ENCODE measurements at places on chromosomes 7 and 10. TPM values are rescaled to one million over a fixed set of nuclear protein-coding genes. Genes with fewer than 3 reads are reported as not detected.

DNA sequence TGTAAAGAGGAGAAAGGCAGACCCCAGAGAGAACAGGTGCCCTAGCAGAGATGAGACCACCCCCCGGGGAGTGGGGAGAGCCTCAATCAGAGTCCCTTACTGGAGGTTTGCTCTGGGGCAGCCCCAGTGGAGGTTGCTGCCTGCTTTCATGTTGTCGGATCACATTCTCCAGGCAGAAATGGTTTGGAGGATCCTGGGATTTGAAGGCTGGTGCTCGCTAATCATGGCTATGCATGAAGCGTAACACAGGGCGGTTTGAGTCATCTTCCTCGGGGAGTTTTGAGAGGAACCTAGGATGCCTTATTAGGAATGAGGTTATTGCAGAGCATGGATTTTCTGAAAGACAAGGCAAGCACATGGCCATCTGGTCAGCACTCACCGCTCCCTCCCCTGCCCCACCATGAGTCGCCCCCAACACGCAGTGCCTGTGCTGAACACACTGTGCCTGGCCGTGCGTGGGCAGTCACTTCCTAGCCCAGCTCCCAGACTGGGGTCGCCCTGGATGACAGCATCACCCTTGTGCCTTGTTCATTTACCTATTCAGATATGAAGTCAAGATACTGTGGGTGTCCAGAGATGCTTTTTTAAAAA lies 319.9 kb downstream of the DPP6 start:
- peak; percentile 71 for DNase-seq

- DNase-seq, result peak; percentile 67
These were observed 493 bp downstream of the NT5C2 start for GRCh38 chr10:103192451-103193106.

- no peak for DNase-seq
These were observed 114.2 kb upstream of the DGKB start for GRCh38 chr7:15016766-15017165.

RBM20 gene
- 0.64 TPM for polyA plus RNA-seq

HABP2 gene
- not detected for polyA plus RNA-seq

SPAM1 gene
- not detected for polyA plus RNA-seq

TRIL gene
- polyA plus RNA-seq, result 0.18 TPM

DNA sequence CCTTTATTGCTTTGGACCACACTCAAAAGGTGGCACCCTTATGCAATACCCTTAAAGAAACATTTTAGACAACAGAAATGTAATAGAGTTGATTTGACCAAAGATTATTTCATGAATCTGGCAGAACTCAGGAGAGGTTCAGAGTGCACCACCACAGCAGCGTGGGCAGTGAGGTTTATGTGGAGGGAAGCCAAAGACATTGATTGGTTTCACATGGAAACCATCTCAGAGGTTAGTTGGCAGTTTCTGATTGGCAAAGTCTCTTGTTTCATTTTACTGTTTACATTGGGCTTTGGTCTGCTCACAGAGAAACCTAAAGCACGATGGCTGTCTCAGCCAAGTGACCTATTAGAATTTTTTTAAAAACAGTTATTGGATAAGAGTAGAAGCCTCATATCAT lies 101.3 kb downstream of the SDHAF3 start:
- no peak for DNase-seq

DNA sequence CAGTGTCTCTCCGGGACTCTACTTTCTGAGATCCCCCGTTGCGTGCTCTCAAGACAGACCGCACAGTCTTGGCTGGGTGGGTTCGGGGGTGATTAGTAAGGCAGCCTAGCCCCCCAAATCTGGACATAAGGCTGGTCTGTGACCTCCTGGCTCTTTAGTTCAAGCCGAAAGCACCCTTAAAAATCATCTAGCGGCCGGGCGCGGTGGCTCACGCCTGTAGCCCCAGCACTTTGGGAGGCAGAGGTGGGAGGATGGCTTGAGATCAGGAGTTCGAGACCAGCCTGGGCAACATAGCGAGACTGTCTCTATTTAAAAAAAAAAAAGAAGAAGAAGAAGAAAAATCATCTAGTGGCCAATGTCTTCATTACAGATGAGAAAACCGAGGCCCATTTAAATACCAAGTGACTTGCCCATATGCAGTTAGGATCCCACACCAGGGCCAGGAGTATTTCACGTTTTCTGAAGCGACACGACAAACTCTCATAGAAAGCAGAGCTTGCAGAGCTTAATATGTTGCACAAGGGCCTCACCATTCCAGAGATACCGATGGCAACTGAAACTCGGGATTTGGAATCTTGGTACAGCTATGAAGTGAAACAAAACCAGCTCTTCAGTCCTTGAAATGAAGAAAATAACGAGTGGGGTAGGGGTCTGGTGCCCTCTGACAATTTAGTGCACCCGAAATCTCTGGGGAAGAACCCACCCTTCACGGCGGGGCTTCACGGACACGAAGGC lies 703 bp upstream of the HILPDA start:
- no peak for DNase-seq

- DNase-seq, result peak; percentile 86
These were observed 47.9 kb downstream of the MKI67 start for GRCh38 chr10:128078136-128078969.

DNA sequence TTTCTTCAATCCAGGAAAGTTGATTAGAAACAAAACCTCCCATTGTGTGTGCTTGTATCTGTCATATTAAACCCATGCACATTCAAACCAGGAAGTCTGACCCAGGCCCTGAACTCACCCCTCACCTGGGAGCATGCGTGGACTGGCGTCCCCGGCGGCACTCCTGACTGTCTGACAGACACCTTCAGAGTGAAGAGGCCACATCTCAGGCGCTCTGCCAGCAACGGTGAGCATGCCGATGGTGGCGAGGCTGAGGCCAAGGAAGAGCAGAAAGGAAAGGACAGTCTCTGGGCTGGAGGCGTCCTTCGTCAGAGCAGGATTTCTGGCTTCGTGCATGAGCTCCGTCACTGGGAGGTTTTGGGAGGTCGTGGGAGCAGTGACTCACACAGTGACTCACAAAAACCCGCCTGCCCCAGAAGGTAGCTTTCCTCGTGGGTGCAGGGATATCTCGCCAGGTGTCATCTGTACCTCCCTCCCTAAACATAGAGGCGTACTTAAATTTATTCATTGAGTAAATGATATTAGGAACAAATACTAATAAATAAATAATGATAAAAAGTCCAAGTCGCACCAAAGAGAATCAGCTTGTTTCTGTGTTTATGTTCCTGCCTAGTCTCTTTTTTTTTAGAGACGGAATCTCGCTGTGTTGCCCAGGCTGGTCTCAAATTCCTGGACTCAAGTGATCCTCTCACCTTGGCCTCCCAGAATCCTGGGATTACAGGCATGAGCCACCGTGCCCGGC lies 13.5 kb downstream of the IQCE start:
- no peak for DNase-seq

DNA sequence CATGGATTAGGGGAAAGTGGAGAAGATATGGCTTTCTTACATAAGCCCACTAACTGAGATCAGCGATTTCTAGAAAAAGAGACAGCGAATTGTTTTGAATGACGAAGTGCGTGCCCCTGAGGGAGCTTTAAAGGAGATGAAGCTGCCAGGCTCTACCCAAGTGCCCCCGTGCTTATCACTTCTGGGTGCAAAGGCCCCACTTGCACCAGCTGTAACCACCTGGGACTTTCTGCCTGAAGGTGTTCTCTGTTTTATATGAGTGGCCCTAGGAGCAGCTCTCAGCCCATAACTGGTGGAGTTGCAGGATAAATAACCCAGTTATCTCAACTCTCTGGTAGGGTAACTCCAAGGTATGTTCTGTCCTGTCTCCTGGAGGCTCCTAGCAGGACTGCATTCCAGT lies 20.4 kb upstream of the CARD11 start:
- no peak for DNase-seq

GRCh38 chr7:66099551-66100407 lies 14.9 kb upstream of the CRCP start:
- no peak for DNase-seq

- DNase-seq, result peak; percentile 79
These were observed 71.9 kb downstream of the WIPF3 start for GRCh38 chr7:29878081-29878688.

DNA sequence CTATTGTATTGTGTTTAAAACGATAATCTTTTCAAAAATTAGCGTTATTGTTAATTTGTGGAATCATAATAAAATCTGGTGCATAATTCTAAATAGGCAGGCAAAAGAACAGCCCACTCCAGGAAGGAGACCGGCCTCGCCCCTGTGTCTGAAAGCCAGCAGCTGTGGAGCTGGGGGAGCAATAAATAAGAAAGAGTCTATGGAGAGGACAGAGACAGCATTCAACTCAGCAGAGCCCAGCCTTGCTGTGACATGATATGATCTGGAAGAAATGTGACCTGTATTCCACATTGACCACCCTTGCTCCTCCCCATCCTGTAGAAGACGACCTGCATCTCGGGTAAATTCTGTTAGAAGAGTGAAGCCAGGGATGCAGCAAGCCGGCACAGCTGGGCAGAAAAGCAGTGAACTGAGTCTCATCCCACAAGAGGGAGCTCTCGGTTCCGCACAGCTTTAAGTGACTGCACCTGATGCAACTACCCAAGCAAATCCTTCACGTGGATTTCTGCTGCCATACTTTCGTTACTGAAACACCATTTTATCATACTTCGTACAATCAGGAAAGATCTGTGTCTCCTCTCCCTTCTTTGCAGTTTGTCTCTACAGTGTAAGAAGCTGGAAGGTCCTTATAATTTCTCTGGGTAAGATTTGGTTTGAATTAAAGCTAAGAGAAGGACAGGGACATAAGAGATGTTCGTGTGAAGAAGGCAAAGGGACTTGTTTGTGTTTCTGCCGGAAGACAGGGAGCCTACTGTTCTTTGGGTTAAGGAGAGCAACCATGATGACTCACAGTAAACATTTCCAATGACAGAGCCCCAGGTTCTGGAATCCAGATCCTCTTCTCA lies 427.1 kb downstream of the GPAM start:
- peak; percentile 18 for DNase-seq

- DNase-seq, result peak; percentile 5
These were observed 35.6 kb downstream of the CDH23 start for GRCh38 chr10:71432101-71432905.

DNA sequence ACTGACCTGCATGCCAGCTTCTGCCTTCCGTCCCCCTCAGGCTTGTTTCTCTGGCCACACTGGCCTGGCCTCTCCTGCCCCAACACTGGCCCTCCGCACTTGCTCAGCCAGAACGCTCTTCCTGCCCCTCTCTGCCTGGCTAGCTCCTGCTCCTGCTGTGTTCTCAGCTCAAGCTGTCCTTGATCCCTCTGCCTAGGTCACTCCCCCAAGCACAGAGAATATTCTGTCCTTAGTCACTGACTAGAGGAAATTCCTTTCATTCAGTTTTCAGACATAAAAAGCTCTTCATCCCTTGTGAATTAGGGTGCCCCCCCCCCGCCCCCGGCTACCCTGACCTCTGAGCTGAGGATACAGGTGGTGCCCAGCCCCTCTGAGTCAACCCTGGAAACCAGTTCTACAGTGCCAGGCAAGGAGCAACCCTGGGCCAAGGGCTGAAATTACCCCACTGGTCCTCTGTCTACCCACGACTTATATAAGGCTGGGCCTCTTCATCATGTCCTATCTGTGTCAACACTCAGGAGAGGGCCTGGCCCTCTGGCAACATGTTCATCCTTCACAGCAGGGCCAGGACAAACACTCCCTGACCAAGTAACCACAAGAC lies 6.6 kb upstream of the SGPL1 start:
- no peak for DNase-seq

- DNase-seq, result no peak
These were observed 137.0 kb downstream of the ETV1 start for GRCh38 chr7:13852281-13852968.

GRCh38 chr10:51748959-51749358 lies 49.6 kb upstream of the CSTF2T start:
- no peak for DNase-seq

MAT1A gene
- polyA plus RNA-seq, result 0.03 TPM

- no peak for DNase-seq
These were observed 83.1 kb downstream of the HIBADH start for GRCh38 chr7:27579565-27579964.

WNT8B gene
- polyA plus RNA-seq, result 0.28 TPM

- DNase-seq, result no peak
These were observed 42.0 kb downstream of the GOLGA7B start for GRCh38 chr10:97891497-97892167.

- no peak for DNase-seq
These were observed 17.7 kb upstream of the SHH start for GRCh38 chr7:155829796-155830470.

GRCh38 chr10:83978681-83979383 lies 160.5 kb upstream of the GHITM start:
- DNase-seq, result no peak

DNA sequence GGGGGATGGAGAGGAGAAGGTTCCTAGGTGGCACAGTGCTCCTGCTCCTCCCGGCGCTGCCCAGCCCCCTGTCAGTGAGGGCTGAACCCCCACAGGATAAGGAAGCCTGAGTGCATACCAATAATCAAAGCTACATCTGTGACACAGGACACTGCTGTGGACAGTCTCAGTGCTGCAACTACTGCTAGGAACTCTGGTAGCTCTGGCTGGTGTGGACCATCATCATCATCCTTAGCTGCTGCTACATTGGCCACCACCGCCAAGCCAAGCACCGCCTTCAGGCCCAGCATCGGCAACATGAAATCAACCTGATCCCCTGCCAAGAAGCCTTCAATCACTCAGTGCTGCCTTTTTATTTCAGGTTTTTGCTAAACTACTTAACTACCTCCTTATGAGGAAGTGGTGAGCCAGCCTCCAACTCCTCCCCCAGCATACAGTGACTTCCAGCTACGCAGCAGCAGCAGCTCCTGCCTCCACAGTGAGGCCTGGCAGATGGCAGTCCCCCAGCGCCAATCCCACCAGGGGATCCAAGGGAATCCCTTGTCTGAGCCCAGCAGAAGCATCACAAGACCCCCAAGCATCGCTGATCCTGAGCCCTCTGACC lies 32.1 kb upstream of the SLC26A4 start:
- no peak for DNase-seq

DNA sequence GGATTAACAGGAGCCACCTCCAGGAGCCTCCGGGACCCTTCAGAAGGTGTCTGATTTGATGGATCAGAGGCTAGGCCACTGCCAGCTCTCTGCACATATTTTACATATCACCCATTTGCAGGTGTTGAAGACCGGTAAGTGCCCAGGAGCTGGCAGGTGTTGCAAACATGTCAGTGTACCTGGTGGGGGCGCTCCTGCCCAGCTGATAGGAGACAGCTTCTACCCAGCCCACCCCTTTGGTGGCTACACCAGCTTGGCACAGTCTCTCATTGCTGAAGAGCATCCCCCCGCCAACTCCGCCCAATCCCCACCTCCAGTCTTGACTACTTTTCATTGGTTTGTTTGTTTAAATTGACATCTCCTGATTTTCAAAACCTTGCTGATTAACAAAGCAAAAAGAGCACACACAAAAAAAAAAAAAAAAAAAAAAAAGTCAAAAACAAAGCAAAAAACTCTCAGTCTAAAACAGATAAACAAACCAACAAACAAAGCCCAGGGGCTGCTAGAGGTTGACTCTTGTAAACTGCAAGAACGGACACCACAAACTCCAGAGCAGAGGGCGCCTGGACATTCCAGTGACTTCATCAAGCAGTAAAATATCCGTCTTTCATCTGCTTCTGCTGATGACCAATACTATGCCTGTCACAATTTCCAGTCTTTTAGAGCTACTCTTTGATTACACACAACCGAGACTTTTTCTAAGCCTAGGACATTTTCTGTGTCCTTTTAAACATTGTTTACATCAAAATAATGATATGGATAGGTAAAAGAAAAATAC lies 275.3 kb downstream of the NRG3 start:
- peak; percentile 32 for DNase-seq

Data from SK-N-SH (cell line).